CD4-positive, alpha-beta T cell treated with Interleukin-1 beta for 1 hour (primary cell): ENCODE measurements at places on chromosomes 1 and 21.

GRCh38 chr1:230263568-230264195 lies 162.4 kb downstream of the PGBD5 start:
- no peak for DNase-seq

DNA sequence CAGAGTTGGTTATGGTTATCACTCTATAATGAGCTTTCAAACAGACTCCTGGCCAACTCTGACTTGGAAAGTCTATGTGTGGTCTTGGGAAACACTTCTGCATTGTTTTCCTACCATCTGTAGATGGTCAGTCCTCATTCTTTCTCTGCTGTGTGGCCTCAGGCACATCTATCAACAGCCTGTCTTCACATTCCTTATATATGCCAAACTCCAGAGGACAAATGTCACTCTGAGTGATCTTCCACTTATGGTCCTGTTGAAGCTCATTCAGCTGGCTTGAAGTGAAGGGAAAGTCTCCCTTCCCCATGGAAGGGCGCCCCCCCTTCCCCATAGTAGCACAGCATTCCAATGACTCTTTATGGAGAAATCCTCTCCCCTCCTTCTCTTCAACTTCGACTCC lies 58.7 kb downstream of the VANGL2 start:
- DNase-seq: no peak

DNA sequence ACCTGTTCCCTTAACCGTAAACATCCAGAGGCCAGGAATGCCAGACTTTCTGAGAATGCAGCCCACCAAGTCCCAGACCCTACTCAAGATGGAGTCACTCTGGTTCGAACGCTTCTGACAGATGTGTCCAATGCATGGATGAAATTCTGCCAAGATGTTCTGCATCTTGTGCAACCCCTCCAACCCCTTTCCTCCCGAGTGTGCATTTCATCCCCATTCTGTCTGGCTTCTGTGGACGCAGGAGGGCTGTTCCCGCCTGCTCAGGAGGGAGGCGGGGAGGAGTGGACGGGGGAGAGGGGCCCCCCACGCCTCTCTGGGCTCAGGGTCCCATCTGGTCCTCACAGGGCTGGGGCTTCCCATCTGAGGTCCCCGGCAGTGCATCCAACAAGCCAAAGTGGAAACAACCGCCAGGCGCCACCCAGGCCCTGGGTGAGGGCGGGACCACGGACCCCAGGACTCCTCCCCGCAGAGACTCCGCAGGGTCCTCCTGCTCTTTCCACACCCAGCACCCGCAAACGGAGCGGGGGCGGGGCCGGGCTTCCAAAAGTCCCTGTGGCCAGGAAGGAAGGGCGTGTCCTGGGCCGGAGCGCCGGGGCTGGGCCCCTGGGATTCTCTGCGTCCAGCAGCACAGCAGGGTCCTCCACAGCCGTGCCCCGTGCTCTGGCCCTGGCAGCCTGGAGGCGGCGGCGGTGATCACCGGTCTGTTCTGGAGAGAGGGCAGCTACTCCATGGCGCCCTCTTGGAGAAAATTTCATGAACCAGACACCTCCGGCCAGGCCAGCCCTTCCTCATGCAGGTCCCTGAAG lies 27.8 kb upstream of the SUMO3 start:
- DNase-seq: peak; percentile 48

DNA sequence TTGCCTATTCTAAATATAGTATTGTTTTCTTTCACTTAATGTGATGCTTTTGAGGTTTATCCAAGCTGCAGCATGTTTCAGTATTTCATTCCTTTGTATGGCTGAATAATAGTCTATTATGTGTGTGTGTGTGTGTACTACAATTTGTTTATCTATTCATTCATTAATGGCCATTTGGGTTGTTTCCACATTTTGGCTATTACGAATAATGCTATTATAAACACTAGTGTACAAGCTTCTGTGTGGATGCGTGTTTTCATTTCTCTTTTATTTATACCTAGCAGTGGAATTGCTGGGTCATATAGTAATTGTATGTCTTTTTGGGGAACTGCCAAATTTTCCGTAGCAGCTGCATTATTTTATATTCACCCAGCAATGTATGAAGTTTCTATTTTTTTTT lies 15.0 kb upstream of the THEM5 start:
- no peak for DNase-seq

DNA sequence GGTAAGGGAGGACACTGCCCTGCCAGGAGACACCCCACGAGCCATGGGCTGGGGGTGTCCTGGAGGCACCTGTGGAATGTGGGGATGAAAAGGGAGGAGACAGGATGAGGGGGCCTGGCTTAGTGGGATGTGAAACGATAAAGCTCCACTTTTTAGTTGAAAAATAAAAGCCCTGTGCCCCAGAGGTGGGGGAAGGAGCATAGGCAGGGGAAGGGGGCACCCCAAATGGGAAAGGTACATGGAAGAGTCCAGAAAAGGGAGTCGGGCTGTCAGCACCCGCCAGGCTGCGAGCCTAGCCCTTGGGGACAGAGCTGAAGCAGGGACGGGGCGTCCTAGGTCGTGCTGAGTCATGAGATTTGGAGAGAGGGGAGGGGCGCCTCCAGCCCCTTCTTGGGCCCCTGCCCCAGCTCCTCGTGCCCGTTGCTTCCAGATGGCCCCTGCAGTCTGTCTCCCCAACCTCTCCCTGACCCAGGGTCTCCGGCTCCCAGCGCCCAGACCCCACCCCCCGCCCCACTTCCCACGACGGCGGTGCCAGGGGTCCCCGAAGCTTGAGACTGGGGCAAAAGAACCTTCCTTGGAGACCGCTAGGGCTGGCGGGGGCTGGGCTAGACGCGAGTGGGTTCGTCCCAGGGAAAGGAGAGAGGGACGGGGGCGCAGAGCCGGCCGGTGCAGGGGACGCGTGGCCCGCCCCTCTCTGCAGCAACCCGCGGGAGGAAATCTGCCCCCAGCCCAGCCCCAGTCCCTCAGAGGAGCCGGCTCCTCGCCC lies 795 bp downstream of the SYT2 start:
- no peak for DNase-seq

- no peak for DNase-seq
Observed at GRCh38 chr1:99725996-99726395, 40.4 kb downstream of the FRRS1 start.

- no peak for DNase-seq
Observed at GRCh38 chr21:21051109-21052055, 53.2 kb downstream of the NCAM2 start.

DNA sequence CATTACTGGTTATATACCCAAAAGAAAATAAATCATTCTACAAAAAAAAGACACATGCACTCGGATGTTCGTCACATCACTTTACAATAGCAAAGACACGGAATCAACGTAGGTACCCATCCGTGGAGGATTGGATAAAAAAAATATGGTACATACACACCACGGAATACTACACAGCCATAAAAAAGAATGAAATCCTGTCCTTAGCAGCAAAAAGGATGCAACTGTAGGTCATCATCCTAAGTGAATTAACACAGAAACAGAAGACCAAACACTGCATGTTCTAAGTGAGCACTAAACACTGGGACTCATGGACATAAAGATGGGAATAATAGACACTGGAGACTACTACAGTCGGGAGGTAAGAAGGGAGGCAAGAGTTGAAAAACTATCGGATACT lies 148.6 kb downstream of the CHD1L start:
- no peak for DNase-seq

GRCh38 chr21:45448283-45448809 lies 43.4 kb downstream of the COL18A1 start:
- no peak for DNase-seq

GRCh38 chr1:154344977-154345837 lies 19.9 kb downstream of the ATP8B2 start:
- DNase-seq: peak; percentile 73

DNA sequence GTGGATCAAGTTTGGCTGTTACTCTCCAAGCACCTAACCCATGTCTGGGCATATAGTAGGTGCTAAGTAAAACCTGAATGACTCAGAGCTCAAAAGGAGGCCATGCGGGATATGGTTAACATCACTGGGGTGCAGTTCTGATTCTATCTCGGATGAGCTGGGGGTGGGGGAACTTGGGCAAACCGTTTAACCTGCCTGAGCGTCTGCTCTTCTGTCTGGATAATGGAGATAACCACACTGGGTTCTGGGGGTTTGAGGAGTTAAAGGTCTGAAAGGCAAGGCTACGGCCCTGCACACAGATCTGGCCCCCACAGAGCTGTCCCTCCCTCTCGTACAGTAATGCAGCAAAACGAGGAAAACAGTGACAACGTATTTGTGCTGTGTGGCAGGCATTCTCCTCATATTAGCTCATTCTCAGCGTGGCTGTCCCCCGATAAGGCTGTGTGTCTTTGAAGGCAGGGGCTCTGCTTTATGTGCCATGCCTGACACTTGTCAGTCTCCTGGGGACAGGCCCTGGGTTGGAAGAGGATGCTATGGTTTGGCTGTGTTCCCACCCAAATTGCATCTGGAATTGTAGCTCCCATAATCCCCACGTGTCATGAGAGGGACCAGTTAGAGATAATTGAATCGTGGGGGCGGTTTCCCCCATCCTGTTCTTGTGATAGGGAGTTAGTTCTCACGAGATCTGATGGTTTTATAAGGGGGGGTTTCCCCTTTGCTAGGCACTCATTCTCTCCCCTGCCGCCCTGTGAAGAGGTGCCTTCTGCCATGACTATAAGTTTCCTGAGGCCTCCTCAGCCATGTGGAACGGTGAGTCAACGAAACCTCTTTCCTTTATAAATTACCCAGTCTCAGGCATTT lies 6.8 kb upstream of the ALDH4A1 start:
- no peak for DNase-seq

DNA sequence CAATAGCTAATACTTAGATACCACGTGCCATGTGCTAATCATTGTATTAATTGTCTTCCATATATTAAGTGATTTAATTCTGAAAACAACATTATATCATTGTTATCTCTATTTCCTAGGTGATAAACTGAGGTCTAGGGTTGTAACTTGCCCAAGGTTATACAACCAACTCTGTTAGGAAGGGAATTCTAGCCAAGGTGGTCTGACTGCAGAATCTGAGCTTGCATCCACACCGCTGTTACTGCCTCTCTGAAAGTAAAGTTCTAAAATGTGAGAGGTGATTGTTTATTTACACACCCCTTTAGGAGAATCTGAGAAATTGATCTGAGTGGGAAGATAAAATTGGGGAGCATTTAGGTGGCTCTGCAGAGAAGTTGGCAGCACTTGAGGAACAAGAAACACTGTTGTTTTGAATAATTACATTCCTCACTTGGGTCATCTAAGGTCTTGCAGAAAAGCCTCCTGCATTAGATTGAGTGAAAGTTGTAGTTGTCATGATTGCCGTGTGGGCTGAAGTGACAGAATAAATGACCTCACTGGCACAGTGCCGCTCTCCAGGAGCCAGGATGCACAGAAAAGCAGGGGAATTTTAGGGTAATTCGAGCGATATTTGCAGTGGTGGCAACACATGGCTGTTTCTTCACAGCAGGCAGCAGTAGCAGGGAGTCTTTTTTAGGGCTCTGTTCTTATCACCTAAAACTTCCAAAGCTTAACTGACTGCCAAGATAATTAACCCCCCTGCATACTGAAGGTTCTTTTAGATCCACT lies 121.7 kb downstream of the ADGRL4 start:
- no peak for DNase-seq

- no peak for DNase-seq
Observed at GRCh38 chr1:212955961-212956620, 5.8 kb downstream of the VASH2 start.

DNA sequence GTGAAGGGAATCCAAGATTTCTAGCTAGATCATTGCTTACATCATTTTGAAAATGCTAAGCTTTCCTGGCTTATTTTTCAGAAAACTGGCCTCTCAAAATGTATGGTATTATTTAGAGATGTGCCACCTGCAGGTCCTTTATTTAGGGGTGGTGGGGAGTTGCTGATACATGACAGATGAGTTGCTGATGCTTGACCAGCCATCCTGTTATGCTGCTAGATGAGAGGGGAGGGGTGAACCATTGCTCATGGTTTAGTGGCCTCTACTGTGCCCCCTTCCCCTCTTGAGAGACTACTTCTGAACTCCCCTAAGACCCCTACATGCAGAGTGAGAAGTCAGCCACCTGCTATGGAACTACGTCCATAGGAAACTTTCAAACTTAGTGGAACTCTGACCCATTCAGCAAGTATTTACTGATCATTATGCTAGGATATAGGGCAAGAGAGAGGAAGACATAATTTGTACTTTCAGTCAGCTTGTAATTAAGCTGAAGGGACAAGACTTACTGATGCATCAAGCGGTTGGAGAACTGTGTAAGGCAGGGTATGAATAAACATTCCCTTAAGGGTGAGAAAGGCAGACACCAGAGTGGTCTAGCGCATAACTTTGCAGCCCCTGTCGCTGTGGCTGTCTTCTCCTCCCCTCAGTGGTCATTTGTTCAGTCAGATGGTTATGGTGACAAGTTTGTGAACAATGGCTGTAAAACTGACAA lies 34.6 kb downstream of the SLAMF6 start:
- DNase-seq: no peak

DNA sequence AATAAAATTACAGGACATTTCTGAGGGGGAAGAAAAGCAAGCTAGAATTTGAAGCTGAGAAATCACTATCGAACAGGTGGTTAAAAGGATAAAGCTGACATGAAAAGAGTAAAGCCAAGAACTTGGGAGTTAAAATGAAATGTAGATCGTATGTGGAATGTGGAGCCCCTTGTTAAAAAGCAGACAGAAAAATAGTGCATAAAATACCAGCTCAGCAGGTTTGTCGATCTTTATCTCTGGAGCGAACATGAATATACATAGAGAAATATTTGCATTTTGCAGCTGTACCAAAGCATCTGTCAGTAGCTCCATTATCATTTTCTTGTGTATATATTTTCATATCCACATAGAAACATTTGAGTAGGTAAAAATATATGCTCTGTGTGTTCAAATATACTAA lies 73.6 kb upstream of the CDC42BPA start:
- no peak for DNase-seq

DNA sequence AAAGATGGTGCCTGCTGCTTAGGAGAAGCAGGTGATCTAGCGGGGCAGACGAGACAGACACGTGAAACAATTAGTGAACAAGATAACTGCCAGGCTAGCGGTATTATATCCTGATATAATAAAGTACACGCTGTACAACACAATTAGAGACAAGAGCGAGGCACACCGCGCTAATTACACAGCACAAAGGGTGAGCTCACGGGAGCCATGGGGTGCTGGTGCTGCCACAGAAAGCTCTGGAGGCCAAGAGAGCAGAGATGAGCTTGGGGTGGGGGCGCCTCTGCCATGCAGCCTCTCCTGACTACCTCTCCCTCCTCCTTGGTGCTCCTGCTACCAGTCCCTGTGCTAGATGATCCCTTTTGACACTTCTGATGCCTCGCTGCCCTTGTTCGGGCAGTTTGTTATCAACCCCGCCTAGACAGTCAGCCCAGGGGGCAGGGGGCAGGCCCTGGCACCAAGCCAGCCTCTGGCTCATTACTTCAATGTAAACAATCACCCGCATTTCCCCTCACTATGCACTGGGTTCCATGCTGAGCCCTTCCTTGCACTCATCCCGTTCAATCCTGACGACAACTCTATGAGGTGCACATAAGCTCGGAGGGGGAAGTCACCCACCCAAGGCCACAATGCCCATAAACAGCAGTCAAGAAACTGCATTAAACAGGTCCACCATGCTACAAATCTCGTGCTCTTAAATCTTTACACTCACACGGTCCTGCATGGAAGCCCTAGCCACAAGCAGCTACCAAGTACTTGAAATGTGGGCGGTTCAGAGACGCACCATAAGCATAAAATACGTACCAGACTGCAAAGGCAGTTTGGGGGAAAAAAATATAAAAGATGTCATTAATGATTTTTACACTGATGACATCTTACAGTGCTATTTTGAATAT lies 103.0 kb downstream of the SSBP3 start:
- no peak for DNase-seq
